ENCODE measurements at places on chromosomes 4 and X.
A peak's percentile ranks its signal among the peaks of the same experiment; 100 is the strongest.

DNA sequence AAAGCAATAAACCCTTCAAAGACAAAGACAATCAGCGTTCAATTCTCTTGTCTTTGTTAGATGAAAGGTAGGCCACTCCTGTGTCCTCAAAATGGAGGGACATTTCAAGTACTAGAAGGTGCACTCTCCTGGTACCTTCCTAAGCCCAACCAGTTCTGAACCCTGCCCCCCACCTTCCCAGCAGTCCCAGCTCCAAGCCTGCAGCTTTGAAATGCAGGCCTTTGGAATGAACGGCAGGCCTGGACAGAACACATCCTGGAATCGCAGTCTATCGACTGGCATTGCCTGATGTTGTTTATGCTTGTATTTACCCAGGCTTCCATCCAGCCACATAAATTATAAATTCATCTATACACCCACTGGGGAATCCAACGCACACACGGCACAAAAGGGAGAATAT is 47.4 kb downstream of the RASGEF1B start:
- no peak for DNase-seq

GRCh38 chrX:97616883-97617530 is 733.3 kb downstream of the RPA4 start:
- no peak for DNase-seq

DNA sequence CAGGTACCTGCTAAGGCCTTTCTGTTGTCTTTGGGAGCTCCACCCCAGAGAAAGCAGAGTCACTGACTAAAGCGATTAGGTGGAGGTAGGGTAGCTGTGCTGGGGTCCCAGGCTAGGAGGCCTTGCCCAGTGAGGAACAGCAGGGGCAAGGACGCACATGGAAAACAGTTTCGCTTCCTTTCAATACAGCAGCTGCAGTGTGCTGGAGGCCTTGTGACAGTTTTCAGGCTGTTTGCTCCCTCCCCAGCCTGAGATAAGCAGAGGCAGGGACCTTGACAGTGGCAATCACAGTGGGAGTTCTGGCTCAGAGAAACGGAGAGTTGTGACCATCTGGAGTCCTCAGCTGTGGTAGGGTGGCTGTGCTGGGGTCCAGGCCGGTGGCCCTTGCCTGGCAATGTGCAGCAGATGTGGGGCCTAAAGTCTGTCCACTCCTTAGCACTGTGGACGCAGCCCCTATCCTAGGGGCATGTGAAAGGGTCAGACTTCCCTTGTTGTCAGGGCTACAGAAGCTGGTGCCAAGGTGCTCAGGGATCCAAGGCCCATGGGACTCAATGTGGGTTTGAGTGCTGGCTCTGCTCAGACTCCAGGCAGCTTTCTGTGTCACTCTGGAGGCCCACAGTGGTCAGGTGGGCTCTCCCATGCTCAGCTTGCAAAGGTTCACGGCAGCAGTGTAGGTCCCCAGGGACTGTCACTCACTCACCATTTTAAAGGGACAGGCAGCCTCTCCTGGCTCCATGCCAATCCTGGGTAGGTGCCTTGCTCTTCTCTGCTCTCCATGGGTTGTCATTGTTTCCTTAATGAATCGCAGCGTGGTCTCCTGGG is 534.9 kb upstream of the FMR1 start:
- DNase-seq, result no peak

- no peak for DNase-seq
These were observed 227.3 kb upstream of the CENPE start for GRCh38 chr4:103425406-103425805.

DNA sequence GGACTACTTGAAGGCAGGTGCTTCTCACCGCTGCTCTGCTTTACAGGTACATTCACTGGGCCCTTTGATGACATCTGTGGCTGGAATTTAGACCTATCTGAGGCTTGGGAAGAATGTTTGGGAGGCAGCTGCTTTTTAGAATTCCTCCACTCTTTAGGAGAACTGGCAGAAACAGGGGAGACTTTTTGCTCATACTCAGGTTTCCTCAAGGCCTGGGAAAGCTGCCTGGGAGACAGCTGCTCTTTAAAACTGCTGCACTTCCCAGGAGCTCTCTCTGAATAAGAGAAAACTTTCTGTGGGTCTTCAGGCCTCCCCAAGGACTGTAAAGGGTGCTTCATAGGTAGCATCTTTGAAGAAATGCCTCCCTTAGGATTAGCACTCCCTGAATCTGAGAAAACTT is 14.3 kb downstream of the CT47C1 start:
- DNase-seq, result no peak

DNA sequence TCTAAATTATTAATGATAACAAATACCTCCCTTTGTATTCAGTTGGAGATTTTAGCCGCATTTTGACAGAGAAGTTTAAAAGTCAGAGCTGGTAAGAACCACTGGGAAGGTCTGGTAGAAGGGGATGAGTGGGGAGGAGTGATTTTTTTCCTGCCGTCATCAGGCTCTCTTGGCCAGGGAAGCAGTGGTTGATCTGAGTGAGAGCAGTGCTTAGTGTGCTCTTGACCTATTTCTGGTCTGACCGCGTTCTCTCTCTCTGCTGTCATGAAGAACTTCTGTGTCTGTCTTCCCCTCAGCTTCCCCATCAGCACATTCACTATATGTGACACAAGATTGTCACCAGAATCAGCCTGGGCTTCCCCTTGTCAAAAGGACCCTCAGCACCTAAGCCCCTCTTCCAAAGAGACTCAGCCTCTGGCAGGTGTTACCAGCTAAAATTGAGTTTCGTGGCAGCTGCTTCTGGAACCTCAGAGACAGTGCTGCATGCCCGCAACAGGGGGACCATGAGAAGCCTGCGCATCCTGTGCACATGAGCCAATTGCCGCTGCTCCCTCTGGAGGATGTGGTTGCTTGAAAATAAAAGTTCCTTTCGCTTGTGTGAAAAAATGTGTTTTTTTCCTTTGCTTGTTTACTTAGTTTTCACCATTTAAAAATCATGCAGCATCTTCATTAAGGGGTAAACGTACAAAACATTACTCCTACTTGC is 268.9 kb downstream of the C4orf33 start:
- DNase-seq, result no peak

DNA sequence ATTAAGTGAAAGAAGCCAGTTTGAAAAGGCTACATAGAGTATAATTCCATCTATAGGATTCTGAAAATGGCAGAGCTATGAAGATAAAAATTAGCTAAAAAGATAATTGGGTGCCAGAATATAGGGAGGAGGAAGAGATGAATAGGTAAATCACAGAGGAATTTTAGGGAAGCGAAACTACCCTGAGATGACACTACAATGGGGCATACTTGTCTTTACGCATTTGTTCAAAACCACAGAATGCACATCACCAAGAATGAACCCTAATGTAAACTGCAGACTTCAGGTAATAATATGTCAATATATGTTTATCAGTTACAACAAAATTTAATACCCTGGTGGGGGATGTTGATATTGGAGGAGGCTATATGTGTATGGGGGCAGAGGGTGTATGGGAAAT is 1342.9 kb downstream of the ADGRL3 start:
- no peak for DNase-seq

DNA sequence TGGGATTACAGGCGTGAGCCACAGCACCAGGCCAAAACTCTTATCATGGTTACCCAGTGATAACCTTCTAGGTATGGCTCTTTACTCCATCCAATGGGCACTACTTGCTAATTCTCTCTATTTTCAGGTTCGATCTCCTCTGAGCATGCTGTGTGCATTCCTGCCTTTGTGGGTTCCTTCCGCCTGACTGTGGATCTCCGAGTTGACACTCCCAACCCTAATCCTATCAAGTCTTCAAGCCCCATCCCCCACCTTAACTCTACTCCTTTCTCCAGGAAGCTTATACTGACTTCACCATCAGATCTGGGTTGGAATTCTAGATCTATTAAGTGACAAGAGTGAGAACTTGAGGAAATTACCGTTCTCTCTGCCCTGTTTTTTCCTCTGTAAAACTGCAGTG is 64.6 kb downstream of the ZAR1 start:
- DNase-seq, result no peak

GRCh38 chr4:70892086-70892769 is 9.9 kb upstream of the MOB1B start:
- DNase-seq, result no peak

DNA sequence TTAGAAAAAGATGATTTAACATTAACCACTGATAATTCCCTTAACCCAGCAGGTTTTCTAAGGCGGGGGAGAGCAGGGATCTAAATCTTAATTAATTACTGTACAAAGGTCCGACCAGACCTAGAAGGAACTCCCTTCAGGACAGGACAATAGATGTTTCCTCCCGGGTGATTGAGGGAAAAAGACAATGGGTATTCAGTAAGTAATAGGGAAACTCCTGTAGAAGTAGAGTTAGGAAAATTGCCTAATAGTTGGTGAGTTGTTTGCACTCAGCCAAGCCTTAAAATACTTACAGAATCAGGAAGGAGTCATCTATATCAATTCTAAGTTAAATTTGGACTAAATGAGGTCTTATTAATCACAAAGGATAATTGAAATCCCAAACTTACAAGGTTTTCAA is 5.8 kb upstream of the SRD5A3 start:
- DNase-seq, result no peak

DNA sequence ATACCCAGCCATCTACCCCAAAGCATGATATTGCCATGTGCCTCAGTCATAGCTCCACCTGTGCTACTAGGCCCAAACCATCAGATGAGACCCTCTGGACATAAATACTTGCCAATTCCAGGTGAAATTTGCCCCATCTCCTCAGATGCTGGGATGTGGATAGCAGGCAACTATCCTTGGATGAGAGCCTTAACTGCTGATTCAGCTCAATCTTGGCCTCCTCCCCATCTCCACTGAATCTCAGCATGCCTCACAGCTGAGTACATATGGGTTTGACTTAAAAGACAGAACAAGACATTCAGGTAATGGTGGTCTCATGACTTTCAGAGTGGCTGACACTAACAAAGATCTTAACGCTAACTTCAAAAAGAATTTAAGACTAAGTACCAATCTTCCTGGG is 50.8 kb upstream of the KLHL13 start:
- no peak for DNase-seq

DNA sequence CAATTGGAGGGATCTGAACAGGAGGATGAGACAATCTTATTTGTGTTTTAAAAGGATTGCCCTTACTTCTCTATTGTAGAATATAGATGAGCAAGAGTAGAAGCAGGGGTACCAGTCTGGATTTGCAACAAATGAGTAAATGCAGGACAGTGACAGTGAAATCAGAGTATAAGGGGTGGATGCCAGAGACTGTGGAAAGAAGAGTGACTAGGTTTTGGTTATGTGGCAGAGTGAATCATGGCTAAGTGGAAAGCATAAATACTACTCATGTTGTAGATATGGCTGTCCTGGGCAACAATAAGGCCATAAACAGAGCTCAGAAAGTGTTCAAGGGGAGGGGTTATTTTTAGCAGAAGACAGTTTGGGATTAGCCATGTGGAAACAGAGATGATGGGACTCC is 6.0 kb upstream of the VSIG4 start:
- DNase-seq, result no peak

DNA sequence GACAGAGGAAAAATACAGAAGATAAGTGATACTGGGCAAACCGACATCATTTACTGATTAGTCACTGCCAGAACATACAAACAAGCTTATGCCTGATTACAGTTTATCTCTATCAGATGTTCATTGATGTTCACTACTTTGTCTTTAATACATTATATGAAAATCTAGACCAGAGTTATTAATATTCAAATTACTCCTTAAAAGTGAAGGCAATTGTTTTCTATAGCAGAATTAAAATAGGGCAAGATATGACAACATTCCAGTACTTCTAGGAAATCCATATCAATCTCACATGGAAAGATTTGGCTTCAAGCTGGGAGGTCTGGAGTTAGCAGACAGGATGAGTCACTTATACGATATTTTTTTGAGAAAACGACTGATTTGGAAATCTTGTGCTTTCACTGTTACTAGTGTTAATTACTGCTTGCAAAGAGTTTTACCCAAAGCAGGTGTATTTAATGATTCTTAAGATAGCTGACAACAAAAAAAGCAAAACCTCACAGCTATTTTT is 31.8 kb downstream of the HPGD start:
- DNase-seq, result no peak

DNA sequence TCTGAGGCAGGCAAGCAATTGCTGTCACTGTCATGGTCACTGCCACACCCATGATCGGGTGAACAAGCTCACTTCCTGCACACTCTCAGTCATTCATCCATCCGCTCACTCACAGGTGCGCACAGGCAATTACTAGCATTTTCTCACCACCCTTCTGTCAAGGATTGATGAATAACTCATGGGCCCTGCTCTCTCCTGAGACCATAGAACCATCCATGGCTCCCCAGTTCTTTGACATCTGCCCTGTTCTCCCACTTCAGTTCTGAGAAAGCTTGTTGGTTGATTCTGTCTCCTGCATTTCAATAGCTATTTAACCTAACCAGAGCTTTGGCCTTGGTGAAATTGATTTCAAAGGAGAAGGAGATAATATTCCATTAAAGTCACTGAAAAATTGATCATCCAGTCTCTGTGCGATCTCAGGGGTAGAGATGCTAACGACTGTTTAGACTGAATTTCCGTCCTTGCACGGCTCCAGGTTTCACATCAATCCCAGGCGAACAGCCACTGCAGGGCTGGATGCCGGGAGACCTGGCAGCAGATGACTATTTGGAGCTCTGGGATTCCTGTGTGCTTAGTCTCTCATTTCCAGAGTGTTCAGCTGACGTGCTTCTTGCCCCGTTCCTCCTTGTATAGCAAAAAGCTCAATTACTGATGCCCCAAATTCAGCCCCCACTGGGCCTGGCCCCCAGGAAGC is 36.9 kb upstream of the ADRA2C start:
- no peak for DNase-seq

GRCh38 chr4:41418444-41418843 is 119.5 kb upstream of the LIMCH1 start:
- DNase-seq, result no peak

- DNase-seq, result no peak
These were observed 12.5 kb downstream of the HPF1 start for GRCh38 chr4:169745291-169745690.

DNA sequence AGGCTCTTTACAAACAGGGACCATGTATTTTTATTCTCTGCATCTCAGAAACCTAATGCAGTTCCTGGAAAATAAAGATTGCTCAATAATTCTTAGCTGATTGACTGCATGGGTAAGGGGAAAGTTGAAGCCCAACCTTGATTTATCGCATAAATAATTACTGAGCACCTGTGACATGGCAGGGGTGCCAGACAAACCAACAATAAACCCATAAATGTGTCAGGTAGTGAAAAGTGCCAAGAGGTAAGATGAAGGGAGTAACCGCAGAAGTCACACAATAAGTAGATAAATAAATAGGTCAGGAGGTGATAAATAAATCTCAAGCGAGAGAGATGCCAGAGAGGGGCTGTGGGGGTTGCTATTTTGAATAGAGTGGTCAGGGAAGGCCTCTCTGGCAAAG is 20.1 kb upstream of the AP1S2 start:
- DNase-seq, result no peak

DNA sequence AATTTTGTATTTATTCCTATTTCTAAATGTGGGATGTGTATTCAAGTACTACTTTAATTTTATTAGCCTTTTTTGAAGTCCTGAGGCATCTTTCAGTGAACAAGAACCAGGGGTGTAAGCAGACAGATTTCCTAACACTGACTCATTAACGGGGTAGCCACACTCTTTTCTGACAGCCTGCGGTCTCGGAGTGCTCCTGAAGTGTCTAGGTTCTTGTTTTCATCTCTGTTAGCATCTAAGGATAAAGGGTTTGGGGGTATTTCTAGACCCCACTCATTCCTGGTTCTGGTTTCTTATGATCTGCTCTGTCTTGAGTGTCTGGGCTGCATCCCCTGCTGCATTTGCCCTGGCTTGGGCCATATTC is 71.9 kb downstream of the GC start:
- DNase-seq, result no peak

GRCh38 chrX:129755779-129756650 is 17.2 kb downstream of the XPNPEP2 start:
- DNase-seq, result peak; percentile 39

GRCh38 chrX:12814420-12814819 is 23.2 kb downstream of the PRPS2 start:
- peak; percentile 62 for DNase-seq

GRCh38 chrX:65668377-65669310 is 1.2 kb downstream of the MSN start:
- DNase-seq, result peak; percentile 58

Measured in CD8-positive, alpha-beta T cell (primary cell).